ENCODE measurements at places on chromosomes 7 and 10. TPM values are rescaled to one million over a fixed set of nuclear protein-coding genes. Genes with fewer than 3 reads are reported as not detected.

Gene IKZF1
- total RNA-seq = not detected

Gene FGFR2
- 0.03 TPM for total RNA-seq

Gene FZD1
- 24.2 TPM for total RNA-seq

Gene EN2
- total RNA-seq = not detected

Gene PDGFA
- 91.5 TPM for total RNA-seq

Gene EIF5AL1
- 0.13 TPM for total RNA-seq

Gene CCAR1
- 27.8 TPM for total RNA-seq

Gene RELN
- total RNA-seq = 200 TPM

All from smooth muscle cell of the pulmonary artery (primary cell).